ENCODE measurements at places on chromosomes 13 and 19.

DNA sequence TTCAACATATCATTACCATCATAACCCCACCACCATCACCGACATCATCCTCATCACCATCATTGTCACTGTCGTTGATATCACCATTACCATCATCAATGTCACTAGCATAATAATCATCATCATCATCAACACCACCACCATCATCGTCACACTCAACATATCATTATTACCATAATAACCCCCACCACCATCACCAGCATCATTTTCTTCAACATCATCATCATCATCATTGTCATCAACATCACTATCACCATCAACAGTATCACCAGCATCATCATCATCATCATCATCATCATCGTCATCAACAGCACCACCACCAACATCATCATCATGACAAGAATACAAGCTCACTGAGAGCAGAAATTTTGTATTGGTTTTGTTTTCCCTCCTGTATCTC, 83.8 kb downstream of the MBD3L1 start:
- DNase-seq, result no peak

DNA sequence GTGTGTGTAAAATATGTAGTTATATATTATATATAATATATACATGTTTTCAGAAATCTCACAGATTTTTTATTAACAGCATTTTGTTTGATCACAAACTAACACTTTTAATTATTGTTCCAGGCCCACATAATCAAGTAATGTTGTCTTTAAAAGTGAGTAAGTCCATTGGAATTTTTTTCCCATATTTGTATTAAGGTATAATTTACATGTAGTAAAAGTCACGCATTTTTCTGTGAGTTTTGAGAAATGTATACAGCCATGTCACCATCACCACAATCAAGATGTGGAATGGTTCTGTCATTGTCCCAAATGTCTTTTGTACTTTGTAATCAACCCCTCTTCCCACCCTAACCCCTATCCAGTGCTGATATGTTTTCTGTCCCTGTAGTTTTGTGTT, 120.0 kb upstream of the RFC3 start:
- no peak for DNase-seq

DNA sequence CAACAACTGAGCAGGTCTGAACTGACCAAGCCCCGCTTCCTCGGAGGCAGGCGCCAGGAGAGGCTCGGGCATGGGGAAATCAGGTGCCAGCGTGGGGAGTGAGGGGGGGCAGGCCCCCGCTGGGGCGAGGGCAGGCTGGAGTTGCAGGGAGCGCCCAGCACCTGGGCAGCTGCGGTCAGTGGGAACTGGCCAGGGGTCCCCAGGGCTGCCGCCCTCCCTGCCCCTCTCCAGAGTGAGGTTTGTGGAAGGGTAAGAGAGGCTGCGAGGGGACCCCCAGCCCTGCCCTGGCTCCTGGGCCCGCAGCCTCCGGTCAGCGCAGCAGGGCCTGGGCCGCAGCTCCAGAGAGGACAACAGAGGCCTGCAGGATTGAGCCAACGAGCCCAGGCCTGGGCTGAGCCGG, 32.5 kb downstream of the PIP5K1C start:
- DNase-seq, result no peak

GRCh38 chr13:37074703-37075102, 15.2 kb upstream of the SUPT20H start:
- DNase-seq, result peak; percentile 64

GRCh38 chr13:113491418-113491883, 940 bp upstream of the DCUN1D2 start:
- peak; percentile 10 for DNase-seq

DNA sequence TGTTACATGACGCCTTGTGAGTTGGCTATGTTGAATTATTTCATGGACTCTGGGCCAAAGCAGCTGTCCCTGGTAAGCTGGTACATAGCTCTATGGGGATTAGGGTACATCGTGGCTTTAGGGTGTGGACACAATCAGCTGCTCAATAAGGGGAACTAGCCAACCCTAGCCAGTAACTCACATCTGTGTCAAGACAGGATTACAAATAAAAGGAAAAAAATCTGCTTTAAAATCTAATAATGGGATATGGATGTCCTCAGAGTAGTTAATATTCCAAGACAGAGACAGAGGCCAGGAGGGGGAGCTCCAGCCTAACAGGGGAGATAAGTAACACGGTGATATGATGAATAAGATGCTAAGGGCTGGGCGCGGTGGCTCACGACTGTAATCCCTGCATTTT, 21.1 kb upstream of the ZNF766 start:
- DNase-seq, result no peak

- DNase-seq, result no peak
These were observed 444.5 kb upstream of the GPC6 start for GRCh38 chr13:92781965-92782690.

GRCh38 chr13:21673539-21673788, 2.6 kb downstream of the FGF9 start:
- no peak for DNase-seq

- DNase-seq, result no peak
These were observed 437 bp downstream of the HIPK4 start for GRCh38 chr19:40389404-40390083.

- DNase-seq, result no peak
These were observed 186.8 kb downstream of the NUFIP1 start for GRCh38 chr13:44802491-44802890.

GRCh38 chr13:99913167-99913566, 58.4 kb downstream of the ZIC5 start:
- no peak for DNase-seq

DNA sequence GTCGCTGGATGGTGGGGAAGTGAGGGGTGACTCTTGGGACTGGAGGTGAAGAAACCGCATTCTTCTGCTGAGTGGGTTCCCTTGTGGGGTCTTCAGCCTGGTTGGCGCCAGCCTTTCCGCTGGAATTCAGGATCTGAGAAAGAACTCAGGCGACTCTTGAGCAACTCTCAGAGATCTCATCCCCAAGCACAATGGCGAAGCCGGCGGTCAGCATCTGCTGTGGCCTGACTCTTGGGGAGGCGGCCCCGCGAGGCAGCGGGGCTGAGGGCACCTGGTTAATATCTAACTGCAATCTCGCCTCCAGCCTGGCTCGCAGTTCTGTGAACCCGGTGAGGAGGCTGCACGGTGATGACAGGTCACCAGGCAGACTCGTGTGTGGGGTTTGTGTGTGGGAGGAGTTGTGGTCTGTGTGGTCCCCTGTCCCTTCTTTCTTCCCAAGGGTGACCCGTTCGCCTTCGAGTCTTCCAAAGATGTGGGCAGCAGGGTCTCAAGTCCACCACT, 883 bp downstream of the ZNF441 start:
- peak; percentile 12 for DNase-seq

GRCh38 chr19:17488593-17489391, 18.5 kb downstream of the SLC27A1 start:
- no peak for DNase-seq

GRCh38 chr13:34322014-34322742, 504.2 kb downstream of the RFC3 start:
- DNase-seq, result peak; percentile 3

GRCh38 chr19:43809762-43810696, 7.8 kb upstream of the LYPD5 start:
- peak; percentile 55 for DNase-seq

DNA sequence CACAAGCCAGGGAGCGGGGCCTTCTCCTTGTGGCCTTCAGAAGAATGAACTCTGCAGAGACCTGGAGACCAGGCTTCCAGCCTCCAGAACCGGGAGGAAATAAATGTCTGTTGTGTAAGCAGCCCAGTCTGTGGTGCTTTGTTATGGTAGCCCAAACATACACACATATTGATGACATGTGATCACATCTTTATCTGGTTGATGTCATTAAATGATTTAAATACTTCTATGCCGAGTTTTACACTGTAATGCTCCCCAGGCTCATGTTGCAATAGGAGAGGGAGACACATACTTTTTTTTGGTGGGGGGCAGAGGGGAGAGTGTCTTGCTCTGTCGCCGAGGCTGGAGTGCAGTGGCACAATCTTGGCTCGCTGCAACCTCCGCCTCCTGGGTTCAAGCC, 188.0 kb upstream of the IRS2 start:
- peak; percentile 31 for DNase-seq

GRCh38 chr13:110113284-110113764, 193.6 kb downstream of the COL4A1 start:
- peak; percentile 80 for DNase-seq

GRCh38 chr19:15575406-15575805, 39.6 kb upstream of the CYP4F8 start:
- no peak for DNase-seq

DNA sequence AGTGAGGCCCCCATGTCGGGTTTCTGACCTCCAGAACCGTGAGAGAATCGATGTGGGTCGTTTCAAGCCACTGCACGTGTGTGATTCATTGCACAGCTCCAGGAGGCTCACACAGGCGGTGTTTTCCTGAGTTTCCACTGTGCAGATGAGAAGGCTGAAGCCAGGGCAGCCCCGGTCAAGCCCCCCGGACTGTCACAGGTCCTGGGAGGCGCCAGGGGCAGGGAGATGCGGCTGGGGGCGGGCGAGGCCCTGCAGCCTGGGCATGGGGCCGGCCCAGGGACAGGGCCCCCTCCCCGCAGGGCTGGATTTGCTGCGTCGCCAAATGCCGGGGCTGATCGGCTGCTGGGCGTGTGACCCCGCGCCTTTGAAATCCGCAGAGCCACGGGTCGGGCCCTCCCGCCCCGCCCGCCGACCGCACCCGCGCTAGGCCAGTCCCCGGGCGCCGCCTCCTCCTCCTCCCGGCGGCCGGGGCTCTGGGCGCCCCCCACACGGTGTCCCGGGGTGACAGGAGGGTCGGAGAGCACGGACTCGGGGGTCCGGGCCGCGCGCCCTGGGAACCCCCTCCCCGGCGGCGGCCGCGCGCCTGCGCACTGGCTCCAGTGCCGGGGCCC, 9.9 kb upstream of the MKNK2 start:
- peak; percentile 56 for DNase-seq

- no peak for DNase-seq
These were observed 179 bp upstream of the AMER2 start for GRCh38 chr13:25172303-25172630.

GRCh38 chr13:30905932-30906383, at the start of gene MEDAG:
Gene MEDAG, plus strand, starts transcription at chr13:30906271. Its CDS starts 245 bp downstream, at chr13:30906516.
- peak; percentile 77 for DNase-seq

DNA sequence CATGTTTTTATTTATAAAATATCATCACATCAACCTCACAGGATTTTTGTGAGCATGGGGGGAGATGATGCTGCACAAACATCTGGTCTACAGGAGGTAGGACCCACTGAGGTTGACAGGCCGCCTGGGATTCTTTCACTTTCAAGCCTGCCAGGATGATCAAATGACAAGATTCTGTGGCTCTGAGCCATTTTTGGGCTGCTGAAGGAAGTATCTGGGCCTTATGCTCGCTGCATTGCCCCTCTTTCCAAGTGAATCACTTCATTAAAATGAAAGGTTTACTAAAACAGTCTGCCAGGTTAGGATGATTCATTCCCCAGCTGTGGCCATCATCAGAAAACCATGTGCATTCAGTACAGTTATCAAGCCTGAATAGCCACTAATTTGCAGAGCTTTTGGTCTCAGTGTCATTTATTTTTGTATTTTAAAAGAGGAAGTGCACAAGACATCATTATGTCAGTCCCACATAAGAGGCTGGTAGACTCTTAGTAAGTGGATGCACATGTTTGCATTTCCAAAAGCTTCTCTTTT, 34.4 kb downstream of the STARD13 start:
- peak; percentile 99 for DNase-seq

GRCh38 chr13:103326326-103326725, 260.1 kb upstream of the SLC10A2 start:
- DNase-seq, result no peak

GRCh38 chr13:44040070-44040817, 160.5 kb downstream of the LACC1 start:
- DNase-seq, result no peak

DNA sequence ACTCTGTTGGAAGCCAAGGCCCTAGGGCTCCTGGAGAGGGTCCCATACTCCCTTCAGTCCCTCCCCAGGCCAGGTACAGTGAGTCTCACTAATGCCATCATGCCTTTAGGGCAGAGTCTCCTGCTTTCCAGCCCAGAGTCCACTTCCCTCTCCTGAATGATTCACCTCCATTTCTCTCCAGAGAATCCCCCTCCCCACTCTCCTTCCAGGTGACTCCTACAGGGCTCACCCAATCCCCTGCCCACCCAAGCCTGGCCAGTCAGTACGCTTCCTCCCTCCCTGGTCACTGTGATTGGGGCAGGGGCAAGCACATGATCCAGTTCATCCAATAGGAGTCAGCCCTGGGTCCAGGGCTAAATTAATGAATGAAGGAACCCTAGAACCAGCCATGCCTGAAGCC, 35.0 kb upstream of the PNMA8B start:
- DNase-seq, result no peak

GRCh38 chr13:49986471-49986870, 10.4 kb upstream of the TRIM13 start:
- no peak for DNase-seq
